ENCODE measurements at places on chromosomes 2 and 18.

- no peak for DNase-seq
Measured at GRCh38 chr18:10188971-10189810, 265.2 kb upstream of the APCDD1 start.

DNA sequence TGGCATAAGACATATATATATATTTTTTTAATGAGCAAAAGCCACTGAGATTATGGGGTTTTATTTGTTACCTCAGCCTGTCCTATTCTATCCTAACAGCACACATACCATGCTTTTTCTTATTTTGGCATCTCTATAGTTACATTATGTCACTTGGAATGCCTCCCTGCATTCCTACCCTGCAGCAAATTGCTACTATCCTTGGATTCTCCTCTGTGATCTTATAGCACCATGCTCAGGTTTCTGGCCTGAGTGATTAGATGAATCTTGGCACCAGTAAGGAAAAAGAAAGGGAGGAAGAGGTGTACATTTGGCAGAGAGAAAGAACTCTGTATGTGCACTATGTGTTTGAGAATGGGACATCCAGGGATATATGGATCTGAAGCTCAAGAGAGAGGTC is 86.3 kb upstream of the PELI1 start:
- DNase-seq = peak; percentile 27

DNA sequence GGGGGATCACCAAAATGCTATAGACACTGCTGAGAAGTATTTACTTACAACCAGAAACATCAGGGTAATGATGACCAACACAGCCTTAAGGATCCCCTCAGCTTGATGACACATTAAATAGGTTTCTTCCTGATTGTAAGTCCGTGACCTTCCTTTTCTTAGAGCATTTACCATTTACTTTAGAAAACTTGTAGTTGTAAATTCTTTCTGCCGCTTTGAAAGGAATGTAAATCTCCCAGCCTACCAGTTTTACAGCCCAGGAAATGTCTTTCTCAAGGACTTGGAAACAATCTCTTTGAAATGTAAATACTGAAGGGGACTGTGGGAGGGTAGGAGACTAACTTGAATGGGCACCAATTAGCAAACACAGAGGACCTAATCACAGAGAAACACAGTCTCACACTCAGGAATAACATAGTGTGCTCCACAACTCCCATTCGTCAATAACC is 278.6 kb downstream of the DSC3 start:
- no peak for DNase-seq

GRCh38 chr2:168998609-168999211 is 32.4 kb downstream of the ABCB11 start:
- no peak for DNase-seq

Data from MCF 10A (cell line).